ENCODE measurements at places on chromosomes 7 and 10.

DNA sequence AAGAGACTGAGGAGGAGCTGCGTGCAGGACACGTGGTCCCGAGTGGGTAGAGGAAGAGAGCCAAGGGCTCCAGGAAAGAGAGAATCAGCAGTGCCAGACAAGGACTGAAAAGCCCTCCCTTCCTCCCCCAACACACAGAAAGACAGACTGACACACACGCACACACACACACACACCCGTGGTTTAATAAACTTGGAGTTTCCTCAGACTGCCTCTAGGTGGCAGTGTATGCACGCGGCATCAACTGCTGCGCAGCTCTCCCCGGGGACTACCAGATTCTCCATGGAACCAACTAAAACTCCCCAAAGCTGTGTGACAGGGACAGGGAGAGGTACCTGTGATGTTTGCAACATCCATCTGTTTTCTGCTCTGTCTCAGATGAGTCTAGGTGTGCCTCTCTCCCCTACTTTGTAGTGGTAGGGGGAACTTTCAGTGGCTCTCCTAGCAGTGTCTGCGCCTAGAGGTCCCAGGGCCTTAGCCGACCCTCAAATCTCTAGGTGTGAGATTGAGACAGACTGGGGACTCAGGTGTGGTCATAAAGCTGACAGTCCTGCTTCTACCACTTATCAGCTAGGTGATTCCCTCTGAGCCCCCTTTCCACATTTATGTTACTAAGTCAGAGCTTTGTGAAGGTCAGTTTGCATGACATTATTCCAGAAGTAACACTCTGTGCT lies 9.3 kb upstream of the TSPAN14 start:
- DNase-seq: peak; percentile 81

GRCh38 chr10:404346-404745 lies 269.1 kb downstream of the ZMYND11 start:
- DNase-seq: no peak

DNA sequence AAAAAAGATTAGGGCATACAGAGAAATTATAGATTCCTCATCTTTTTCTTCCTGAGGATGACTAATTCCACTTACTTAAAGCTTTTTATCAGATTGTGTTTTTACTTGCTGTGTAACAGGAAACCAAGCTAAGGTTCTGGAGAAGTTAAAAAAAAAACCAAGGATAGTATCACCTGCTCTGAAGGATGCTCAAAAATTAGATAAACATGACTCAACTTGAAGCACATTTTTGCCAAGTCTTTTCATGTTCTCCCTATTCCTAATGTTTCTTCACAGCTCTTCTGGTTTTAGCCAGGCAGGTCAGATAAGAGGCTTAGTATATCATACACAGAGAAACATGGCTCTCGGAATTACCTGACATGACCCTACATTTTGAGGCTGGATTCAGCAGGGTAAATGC lies 90.3 kb downstream of the CPEB3 start:
- no peak for DNase-seq

- no peak for DNase-seq
Measured at GRCh38 chr7:27523321-27523720, 139.4 kb downstream of the HIBADH start.

DNA sequence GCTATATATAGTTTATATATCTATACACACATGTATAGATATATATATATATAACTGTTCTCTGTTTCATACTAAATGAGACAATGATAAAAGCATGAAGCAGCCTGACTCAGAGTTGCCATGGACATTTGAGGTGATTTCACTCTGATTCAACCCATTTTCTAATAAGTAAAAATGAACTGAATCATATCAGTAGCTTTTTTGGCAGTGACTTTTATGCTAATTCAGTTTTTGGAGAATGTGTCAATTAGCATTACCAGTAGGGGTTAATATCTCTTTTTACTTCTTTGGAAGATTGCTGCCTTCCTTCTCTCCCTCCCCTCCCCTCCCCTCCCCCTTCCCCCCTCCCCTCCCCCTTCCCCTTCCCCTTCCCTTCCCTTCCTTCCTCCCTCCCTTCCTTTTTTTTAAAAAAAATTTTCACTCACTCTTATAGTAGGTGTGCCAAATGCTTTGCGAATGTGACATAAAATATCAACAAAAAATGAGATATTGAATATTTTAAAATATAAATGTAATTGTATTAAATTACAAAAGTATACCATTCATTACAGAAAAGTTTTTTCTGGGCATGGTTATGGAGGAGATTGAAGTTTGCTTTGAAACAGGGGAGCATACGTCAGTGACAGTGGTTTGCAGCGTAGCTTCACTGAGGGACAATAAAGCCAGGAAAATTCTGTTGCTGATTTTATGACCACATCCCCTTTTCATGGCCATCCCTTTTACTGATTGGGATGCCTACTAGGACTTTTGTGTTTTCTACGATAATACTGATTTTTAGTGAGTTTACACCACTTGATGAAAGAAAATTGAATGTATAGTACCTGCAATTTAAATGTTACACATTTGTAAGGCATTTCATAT lies 64.0 kb upstream of the KLF6 start:
- no peak for DNase-seq

DNA sequence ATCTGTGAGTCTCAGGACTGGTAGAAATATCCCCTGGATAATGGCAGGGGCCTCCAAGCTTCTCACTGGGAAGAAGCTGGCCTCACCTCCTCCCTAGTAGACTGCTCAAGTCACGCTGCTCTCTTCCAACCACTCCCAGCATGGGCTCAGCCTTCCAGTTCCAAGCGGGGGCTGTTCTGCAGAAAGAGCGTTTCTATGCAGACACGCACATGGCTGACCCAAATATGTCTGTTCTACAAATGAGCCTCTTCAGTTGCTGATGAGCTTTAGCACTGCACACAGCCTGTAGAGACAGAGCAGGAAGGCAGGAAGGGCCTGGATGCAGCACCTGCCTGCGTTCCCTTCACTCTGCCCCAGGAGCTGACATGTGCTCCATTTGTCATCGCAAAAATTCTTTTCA lies 523.9 kb upstream of the MGMT start:
- no peak for DNase-seq

- no peak for DNase-seq
Measured at GRCh38 chr10:67433276-67433675, 262.7 kb downstream of the CTNNA3 start.

- no peak for DNase-seq
Measured at GRCh38 chr10:128622706-128623105, 496.5 kb upstream of the MKI67 start.

DNA sequence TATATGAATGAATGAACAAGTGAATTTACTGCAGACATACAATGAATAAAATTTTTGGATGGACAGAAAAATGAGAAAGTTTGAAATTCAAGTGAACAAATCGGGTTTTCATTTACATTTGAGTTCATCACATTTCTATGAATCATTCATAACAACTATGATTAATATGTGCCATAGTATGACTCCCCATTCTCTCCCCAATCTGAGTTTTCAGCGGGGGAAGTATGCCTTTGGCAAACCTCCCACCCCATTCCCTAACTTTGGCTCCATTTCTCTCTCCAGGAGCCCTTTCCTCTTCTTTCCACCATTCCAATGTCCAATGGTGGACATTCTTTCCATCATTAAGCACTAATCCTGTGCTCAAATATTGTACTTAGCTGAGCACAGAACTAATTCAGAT lies 96.8 kb upstream of the LSM8 start:
- no peak for DNase-seq

DNA sequence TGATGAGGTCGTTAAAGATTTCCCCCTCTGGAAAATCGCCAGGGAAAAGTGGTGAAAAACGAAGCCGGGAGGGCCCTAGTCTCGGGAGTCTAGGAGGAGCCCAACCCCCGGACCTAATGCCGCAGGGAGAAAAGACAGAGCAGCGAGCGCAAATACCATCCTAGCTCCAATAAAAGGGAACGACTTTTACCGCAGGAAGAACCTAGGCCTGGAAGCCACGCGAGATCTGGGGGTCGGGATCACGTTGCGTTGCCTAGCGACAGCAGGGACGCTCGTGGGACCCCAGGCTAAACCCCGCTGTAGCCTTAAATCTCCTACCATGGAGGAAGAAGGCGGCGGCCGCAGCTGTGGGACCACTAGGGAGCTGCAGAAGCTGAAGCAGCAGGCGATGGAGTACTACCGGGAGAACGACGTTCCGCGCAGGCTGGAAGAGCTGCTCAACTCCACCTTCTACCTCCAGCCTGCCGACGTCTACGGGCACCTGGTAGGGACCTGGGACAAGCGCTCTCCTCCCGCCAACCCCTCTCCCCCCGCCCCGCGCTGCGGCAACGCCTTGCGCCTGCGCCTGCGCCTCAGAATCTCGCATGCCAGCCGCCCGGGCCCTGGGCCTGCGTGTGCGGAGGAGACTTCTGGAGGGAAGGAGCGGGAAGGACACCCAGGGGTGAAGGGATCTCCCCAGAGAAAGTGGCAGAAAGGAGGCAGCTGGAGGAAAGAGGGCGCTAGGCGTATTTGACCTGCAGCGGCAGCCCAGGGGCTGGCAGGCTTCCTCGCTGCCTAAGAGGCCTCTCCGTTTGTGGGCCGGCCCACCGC lies at the start of gene ENO4:
TSS of gene ENO4 (plus strand) at position 252 of the 810 bp plus-strand sequence. CDS start at position 320, 68 bp downstream.
- peak; percentile 55 for DNase-seq

DNA sequence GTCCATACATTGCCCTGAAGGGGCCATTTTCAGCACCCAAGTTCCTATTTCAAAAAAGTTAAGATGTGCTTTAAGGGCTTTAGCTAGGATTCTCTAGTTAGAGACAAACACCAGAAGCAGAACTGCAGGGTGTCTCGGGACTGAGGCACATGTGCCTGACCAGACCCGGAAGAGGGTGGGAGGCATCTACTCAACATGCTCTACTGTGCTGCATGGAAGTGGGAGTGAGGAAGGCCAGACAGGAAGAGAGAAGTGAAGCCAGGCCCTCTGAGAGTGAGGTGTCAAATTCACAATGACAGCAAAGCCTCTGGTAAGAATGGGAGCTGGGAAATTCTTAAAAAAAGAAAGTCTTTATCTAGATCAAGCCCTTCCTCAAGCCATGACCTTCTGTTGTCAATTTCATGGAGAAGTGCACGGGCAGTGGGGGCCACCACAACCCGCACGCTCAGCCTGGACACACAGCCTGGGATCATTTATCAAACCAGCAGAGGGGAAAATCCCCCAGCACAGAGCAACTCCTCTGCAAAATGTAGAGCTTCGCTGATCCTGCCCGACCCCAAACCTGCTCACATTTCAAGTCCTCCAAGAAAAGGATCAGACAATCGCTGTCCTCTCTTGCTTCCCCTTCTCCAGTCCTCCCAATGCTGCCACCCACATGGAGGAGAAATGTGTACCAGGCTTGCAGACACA lies 38.7 kb downstream of the PLXNA4 start:
- no peak for DNase-seq

DNA sequence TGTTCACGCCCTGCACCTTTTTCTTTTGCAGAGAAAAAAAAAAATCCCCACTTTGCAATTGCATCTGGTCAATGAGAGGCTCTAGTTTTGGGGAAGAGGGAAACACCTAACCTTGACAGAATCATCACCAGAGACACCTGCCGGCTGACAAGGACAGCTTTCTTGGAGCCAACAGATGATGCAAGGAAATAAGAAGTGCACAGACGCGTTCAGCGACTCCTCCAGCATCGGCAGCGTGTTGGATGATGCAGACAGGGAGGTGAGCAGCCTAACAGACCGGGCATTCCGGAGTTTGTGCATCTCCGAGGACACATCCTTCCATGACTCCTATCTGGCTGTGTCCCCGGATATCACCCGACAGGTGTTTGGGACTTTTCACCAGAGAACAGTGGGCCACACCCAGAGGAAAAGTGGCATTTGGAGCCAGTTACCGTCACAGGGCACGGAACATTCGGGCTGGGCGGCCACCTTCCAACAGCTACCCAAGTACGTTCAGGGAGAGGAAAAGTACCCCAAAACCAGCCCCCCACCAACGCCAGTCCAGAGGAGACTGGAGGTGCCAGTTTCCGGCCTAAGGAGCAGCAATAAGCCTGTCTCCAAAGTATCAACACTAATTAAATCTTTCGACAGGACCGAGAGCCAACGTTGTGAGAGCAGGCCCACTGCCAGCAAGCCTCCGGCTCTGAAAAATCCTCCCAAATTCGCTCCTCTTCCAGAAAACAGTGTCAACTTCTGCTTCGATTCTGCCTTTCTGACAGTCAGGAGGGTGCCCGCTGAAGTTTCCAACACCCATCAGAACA lies 23.6 kb downstream of the C10orf71 start:
- DNase-seq: no peak

DNA sequence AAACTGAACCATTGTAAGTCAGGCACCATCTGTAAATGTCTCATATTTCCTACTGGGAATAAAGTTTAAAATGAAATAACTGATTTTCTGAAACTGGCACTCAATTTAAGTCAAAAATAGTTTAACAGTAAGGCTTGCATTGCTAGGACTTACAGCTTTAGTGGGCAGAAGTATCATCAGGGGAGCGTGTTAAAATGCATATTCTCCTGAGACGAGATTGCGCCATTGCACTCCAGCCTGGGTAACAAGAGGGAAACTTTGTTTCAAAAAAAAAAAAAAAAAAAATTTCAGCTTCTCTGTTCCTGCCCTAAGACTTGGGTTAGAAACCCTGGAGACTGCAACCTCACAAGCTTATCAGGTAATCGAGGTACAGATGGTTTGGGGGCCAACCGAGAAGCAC lies 65.4 kb downstream of the UBE3C start:
- no peak for DNase-seq

DNA sequence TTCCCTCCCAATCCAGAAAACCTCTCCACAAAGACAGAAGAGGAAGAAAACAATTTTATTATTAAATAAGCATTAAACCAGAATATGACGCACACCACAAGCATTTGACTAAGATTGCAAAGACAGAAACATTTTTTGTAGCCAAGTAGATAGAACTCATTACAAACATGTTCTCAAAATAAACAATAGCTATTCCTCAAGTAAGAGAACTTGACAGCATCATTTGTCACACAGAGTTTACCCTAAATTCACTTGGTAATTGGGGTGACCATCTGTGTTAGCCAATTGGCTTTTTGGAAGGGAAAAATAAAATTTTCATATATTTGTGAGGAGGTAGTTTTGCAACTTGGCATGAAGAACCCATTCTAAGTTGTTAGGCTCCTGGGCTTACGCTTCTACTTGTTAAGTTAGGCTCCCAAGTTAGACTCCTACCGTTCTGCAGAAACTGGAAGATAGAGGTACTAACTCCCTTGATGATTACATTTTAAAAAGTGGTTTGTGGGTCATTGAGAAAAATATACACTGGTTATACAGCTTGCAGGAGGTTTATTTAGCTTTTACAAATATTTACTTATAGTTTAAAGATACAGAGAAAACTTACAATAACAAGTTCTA lies 618.6 kb upstream of the CNTNAP2 start:
- DNase-seq: no peak

GRCh38 chr7:69309601-69310000 lies 288.7 kb upstream of the AUTS2 start:
- no peak for DNase-seq

- DNase-seq: no peak
Measured at GRCh38 chr10:101217044-101217425, 12.2 kb downstream of the LBX1 start.
